ENCODE measurements at places on chromosomes 4 and X. TPM values are rescaled to one million over a fixed set of nuclear protein-coding genes. Genes with fewer than 3 reads are reported as not detected.

DNA sequence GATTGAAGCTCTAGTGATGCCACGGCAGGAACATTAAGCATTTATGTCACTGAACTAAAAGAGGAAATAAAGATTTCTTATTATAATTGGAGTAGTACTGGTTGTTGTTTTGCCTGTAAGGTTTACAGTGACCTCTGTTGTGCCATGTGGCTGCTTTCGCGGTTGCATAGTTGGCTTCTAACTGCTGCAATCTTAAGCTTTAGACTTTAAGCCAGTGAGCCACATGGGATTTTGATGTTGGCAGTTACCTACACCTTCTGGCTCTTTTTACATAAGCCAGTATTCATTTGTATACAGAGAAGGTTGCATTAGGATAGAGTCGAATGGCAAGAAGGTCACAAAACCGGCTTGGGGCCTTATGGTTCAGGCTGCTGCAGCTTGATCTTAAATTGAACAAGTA is 1311.6 kb downstream of the RAPGEF2 start:
- no peak for DNase-seq

The EREG gene
- not detected for polyA plus RNA-seq

GRCh38 chr4:53912766-53913497 is 151.5 kb downstream of the CHIC2 start:
- no peak for DNase-seq

GRCh38 chr4:184329659-184330400 is 112.2 kb upstream of the ENPP6 start:
- DNase-seq, result no peak

GRCh38 chr4:41324861-41325260 is 68.1 kb downstream of the UCHL1 start:
- DNase-seq, result no peak

DNA sequence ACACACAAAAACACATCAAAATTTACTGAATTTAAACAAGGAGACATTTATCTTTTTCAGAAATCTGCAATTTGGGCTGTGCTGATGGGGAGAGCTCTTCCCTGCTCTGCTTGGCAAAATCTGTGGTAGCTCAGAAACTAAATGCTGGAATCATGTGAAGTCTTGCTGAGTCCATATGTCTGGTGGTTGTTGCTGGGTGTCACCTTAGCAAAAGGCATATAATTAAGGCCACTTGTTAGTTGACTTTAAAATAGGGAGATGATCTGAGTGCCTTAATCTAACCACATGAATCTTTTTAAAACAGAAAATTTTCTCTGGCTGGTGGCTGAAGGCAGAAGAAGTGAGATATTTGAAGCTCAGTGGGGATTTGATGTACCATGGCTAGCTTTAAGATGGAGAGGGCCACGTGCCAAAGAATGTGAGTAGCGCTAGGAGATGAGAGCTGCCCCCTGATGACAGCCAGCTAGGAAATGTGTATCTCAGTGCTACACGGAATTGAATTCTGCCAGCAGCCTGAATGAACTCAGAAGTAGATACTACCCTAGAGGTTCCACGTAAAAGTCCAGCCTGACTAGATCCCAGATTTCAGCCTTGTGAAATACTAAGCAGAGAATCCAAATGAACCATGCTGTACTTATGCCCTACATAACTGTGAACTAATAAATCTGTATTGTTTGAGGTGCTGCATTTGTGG is 7.6 kb upstream of the GUF1 start:
- DNase-seq, result no peak

- DNase-seq, result no peak
Measured at GRCh38 chrX:50762578-50762977, 51.4 kb downstream of the SHROOM4 start.

- no peak for DNase-seq
Measured at GRCh38 chrX:15664487-15665444, at the start of gene CLTRN. TSS of gene CLTRN (minus strand) at chrX:15664805. CDS start at chrX:15664775, 30 bp downstream.

GRCh38 chr4:78298618-78299017 is 241.5 kb downstream of the FRAS1 start:
- DNase-seq, result no peak

GRCh38 chrX:43813898-43814297 is 68.4 kb downstream of the MAOB start:
- no peak for DNase-seq

The C1GALT1C1 gene
- 12.7 TPM for polyA plus RNA-seq

The FAAH2 gene
- 0.92 TPM for polyA plus RNA-seq

The XAGE1A gene
- not detected for polyA plus RNA-seq

- DNase-seq, result peak; percentile 17
Measured at GRCh38 chrX:8604131-8604530, 127.8 kb downstream of the ANOS1 start.

The CCNB3 gene
- polyA plus RNA-seq, result 2.3 TPM

The GLUD2 gene
- 2.5 TPM for polyA plus RNA-seq

The SLIT2 gene
- 8.6 TPM for polyA plus RNA-seq

GRCh38 chrX:148229801-148230303 is 248.7 kb downstream of the FMR1NB start:
- no peak for DNase-seq

The CPLX1 gene
- polyA plus RNA-seq, result 0.40 TPM

- no peak for DNase-seq
Measured at GRCh38 chr4:184376126-184376838, 98.1 kb downstream of the IRF2 start.

GRCh38 chr4:145755802-145756201 is 75.9 kb downstream of the C4orf51 start:
- DNase-seq, result no peak

- no peak for DNase-seq
Measured at GRCh38 chr4:80125252-80126177, 52.5 kb upstream of the ANTXR2 start.

The SPANXA1 gene
- not detected for polyA plus RNA-seq

GRCh38 chr4:46081248-46081647 is 42.6 kb downstream of the GABRG1 start:
- DNase-seq, result no peak

- DNase-seq, result no peak
Measured at GRCh38 chr4:40831146-40831907, 81.6 kb downstream of the NSUN7 start.

The AMELX gene
- polyA plus RNA-seq, result not detected

- DNase-seq, result no peak
Measured at GRCh38 chrX:35458142-35458541, 340.0 kb upstream of the MAGEB16 start.

DNA sequence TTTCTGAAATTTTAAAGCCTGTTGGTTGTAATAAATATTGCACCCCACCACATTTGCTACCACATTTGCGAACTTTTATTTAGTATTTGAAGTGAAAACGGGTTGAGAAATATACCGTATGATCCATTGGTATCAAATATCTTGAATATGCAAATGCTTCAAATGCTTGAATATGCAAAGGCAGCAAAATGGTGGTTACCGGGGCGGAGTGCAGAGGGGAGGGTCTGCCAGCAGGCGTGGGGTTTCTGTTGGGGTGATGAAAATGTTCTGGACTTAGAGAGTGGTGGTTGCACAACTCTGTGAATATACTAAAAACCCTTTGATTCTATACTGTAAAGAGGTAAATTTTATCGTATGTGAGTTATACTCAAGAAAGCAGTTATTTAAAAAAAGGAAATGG is 35.3 kb downstream of the SHROOM2 start:
- no peak for DNase-seq

The NPY2R gene
- 0.08 TPM for polyA plus RNA-seq

GRCh38 chr4:61400439-61401038 is 200.4 kb downstream of the ADGRL3 start:
- DNase-seq, result no peak

- DNase-seq, result no peak
Measured at GRCh38 chrX:40821780-40822179, 86.4 kb upstream of the MED14 start.

DNA sequence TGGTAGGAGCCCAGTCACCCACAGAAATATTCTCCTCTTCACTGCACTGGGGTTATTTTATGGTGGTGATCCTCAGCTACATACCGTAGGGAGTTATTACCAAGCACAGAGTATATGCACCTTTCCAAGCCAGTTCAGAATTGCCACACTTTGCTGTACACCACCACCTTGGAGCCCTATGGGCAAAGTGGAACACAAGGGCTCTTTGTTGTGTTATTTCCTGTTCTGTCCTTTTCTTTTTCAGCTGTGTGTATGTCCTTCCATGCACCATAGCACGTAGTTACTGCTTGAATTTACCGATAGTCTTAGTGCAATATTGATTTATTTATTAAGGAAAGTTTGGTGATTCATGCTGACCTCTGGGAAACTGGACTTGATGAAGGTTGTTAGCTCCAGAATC is 8.3 kb downstream of the RNF128 start:
- DNase-seq, result no peak

DNA sequence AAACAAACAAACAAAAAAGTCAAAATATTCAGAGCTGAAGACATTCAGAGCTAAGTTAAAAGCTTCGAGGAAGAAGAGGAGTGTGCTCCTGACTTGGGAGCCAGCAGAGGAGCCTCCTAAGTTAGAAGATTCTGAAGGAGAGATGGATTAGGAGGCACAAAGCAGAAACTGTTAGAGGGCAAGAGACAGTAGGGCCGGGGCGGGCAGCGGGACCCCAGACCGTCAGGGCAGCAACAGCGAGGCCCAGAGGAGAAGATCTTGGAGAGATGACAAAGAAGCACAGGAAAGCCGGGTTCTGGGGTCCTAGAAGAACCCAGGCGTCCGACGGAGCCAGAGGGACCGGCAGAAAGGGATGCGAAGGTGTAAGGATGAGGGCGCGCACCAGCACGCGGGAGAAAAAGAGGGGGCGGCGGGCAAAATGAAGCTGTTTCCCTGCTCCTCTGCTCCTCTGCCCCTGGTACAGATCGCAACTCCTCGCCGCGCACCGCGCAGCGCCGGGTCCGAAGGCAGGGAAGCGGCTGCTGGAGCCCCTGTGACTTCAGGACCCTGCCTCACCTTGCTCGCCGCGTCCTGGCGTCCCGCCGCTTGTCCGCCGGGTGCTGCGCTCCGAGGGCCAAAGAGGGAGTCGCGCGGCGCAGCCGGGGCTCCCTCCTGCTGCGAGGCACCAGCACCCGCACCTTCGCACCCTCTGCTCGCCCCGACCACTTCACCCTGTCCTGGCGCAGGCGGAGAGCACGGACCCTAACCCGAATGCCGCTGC is 477 bp downstream of the KLHL13 start:
- no peak for DNase-seq

GRCh38 chr4:150215601-150216000 is 137.4 kb downstream of the DCLK2 start:
- DNase-seq, result no peak

GRCh38 chr4:106063009-106063408 is 167.7 kb downstream of the NPNT start:
- no peak for DNase-seq

The MAGEA2B gene
- polyA plus RNA-seq, result not detected

The COL4A6 gene
- 1.7 TPM for polyA plus RNA-seq

DNA sequence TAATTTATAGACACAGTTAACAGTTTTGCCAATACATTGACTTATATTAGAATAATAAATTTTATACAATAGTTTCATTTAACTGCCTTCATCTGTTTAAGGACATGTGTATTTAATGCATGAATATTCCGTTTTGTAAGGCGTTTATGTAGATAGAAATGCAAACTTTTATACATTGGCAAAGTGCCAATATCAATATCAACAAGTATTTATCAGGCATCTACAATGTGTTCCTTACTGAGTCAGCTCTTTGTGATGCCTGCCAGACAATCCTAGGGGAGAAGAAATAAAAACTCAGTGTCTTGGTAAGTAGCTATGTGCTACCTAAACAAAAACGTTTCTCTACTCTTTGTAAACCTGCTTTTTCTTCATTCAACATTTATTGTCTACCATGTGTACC is 1142.2 kb downstream of the C4orf33 start:
- DNase-seq, result no peak

GRCh38 chr4:151541389-151542071 is 132.6 kb downstream of the FHIP1A start:
- no peak for DNase-seq

GRCh38 chr4:6019316-6020263 is 1.4 kb upstream of the C4orf50 start:
- peak; percentile 13 for DNase-seq

The PNMA3 gene
- polyA plus RNA-seq, result 1.6 TPM

GRCh38 chr4:152476796-152477195 is 59.1 kb downstream of the FBXW7 start:
- no peak for DNase-seq

DNA sequence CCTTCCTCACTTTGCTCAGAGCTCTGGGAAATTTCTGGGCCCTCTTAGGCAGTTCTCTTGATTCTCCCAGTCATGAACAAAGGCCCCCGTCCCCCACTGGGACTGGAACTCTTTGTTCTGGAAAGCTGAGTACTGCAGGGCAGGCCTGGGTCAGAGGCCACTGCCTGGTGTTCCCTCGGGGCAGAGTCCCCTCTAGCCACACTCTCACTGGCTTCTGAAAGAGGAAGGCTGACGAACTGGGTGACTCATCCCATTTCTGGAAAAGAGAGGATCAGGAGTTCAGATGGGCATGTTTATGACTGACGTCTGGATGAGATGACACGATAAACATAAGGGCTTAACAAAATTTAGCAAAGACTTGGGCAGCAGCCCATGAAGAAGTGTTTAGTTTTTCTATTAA is 47.7 kb downstream of the DDX3X start:
- no peak for DNase-seq

DNA sequence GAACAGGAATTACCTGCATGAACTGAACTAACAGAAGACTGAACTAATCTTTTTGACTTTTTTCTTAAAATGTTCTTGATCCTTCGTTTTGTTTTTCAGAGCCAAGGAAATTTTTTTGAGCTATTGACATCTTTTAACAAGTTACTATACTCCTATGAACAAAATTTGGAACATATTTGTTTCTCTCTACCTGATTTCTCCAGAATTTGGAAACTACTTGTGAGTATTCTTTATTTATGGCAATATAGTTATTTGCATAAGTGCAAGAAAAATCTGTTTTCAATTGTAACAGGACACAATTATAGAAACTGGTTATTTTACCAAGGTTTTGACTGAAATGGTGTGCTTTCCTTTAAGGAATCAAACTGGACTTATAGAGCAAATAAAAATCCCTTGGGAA is 89.5 kb upstream of the HPGD start:
- no peak for DNase-seq
